Stimulated activated CD4-positive, alpha-beta T cell treated with anti-CD3 and anti-CD28 coated beads, Interleukin-1b, Interleukin-23, amount 100 ng/mL, for 4 hours (primary cell): ENCODE measurements at places on chromosomes 13 and 19.

DNA sequence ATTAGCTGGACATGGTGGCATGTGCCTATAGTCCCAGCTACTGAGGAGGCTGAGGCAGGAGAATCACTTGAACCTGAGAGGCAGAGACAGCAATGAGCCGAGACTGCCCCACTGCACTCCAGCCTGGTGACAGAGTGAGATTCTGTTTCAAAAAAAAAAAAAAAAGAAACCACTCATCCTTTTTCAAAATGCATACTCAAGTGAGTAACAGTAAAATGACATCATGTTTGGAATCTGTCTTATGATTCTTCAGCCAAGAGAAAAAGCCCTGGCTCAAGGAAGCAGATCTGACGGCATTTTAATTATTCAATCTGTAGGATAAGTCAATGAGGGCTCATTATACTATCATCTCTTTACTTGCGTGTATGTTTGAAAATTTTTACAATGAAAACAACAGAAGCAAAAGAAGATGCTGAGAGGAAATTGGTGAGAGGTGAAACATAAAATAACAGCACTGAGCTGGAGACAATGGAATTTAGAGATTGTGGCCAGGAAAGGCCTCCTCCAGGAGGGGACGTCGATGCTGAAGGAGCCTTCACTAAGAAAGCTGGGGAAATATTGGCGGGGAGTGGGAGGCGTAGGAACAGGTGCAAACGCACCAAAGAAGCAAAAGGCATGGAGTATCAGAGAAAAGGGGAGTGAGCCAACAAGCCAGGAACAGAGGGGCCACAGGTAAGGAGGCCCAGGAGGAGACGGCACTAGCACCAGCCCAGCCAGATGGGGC lies 12.9 kb upstream of the CCNE1 start:
- DNase-seq, result no peak

DNA sequence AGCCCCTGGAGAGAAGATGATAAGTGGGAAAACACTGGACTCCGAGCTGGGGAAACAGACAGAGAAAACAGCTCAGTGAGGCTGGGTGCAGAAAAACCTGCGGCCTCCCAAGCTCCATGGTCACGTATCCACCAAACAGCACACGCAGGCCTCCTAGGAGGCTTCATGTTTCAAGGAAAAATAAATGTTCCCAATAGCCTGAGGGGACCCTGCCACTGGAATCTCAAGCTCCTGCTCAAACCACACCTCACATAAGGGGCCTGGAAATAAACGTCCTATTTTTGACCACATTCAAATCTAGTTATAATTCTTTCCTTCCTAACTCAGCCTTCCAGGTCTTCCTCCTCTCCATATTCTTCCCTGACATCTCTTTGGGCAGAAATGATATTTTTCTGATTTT lies 225.7 kb downstream of the ABCC4 start:
- no peak for DNase-seq

- DNase-seq, result no peak
Observed at GRCh38 chr13:37797631-37798030, 71.9 kb downstream of the TRPC4 start.

GRCh38 chr13:39481491-39481890 lies 121.5 kb downstream of the LHFPL6 start:
- no peak for DNase-seq

DNA sequence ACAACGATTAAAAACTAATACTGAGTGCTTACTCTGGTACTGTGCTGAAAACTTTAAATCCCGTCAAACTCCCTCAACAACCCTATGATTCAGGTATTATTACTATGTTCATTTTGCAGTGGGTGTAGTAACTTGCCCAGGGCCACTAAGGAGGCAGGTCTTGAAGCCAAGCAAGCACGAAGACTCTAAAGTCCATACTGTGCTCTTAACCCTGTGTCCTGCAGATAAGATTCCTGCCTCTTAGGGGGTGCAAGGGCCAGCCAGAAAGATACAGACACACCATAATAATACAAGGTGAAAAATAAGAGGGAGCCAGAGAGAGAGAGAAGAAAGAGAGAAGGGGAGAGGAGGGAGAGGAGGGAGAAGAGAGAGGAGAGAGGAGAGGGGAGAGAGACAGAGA lies 95.5 kb downstream of the CDADC1 start:
- DNase-seq, result no peak

GRCh38 chr19:40521276-40521675 lies 54.5 kb downstream of the SPTBN4 start:
- no peak for DNase-seq
